ENCODE measurements at places on chromosomes 1 and 21.
A peak's percentile ranks its signal among the peaks of the same experiment; 100 is the strongest.

DNA sequence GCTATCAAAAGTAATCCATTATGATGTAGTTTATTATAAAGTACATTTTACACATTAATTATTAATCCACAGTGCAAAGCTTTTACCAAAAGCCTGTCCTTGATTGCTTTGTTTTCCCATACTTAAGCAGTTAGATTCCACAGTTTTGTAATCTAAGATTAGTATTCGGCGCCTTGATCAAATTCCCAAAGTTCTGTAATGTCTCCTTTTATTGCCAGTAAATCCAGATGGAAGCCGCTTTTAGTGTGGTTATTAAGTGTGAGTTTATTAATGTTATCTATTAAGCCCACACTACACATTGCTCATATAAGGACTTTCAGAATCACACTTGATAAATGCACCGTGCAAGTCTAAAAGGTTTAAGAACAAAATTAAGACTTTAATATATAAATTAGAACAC, 199.2 kb upstream of the PKN2 start:
- DNase-seq = no peak

DNA sequence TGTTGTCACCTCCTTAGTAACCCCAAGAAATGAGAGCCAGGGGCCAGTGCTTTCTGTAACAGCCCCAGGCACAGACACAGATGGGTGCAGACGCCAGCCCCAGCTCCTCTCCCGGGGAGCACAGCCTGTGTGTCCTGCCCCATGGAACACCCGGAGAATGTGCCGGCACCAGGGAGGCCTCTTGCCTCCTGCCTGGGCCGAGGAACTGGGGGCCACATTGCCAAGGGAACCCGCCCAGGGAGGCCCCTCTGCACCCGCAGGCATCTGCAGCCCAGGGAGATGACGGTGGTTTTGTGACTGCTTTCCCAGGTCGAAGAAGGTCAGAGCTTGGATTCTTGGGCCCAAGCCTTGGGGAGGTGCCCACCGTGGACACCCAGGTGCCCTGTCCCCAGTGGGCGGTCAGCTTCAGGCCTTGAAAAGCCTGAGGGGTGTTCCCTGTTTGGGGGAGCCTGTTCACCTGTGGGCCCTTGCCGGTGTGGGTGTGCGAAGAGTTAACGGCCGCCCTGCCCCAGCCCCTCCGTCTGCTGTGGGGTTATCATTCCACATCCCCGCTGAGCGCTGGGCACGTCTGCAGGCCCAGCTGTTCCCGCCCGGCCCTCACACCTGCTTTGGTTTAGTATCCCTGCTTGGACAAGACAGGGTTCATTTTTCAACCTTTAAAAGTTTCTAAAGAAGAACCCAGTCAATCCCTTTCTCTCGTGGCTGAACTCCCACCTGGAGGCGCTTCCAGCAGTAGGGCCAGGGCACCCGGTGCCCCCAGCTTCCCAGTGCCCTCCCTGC, 62.5 kb downstream of the MORN1 start:
- DNase-seq = no peak

GRCh38 chr1:243470502-243470901, 214.7 kb downstream of the SDCCAG8 start:
- DNase-seq = no peak

DNA sequence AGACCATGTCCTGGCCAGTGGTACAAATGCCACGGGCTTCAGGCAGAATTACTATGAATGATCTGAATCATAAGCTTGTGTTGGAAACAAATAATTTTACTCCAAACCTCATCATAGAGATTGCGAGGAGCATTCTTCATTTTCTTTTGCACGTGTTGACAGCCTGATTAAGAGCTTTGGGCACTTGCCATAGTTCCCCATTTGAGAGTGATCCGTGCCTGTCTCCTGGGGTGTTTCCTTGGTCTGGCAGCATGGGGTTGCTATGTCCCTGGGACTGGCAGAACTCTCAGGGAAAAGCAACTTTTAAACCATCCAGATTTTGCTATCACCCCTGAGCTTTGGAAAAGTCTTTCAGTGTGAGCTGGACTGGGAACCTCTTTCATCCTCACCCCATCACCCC, 54.3 kb upstream of the KCNJ6 start:
- DNase-seq = no peak

DNA sequence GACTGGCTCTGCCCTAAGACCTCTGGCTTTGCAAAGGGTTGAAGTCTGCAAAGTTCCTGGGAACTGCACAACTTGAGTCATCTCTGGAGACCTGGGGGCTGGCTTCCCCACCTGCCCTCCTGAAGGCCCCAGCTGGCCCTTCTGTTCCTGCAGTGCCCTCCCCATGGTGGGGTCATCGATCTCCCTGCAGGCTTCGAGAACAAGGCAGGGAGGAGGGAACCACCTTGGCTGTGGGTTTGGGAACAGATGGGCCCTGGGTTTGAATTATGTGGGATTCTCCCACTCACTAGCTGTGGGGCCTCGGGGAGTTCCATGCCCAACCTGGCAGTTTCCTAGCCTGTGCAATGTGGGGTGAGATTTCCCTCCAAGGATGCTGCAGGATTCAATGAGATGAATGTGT, 310.2 kb downstream of the PTPRU start:
- no peak for DNase-seq

GRCh38 chr1:154478639-154479038, 23.4 kb upstream of the TDRD10 start:
- DNase-seq = no peak

- peak; percentile 30 for DNase-seq
Measured at GRCh38 chr1:7317888-7318287, 453.2 kb upstream of the VAMP3 start.

GRCh38 chr1:201955729-201956143, 433 bp downstream of the TIMM17A start:
- no peak for DNase-seq

DNA sequence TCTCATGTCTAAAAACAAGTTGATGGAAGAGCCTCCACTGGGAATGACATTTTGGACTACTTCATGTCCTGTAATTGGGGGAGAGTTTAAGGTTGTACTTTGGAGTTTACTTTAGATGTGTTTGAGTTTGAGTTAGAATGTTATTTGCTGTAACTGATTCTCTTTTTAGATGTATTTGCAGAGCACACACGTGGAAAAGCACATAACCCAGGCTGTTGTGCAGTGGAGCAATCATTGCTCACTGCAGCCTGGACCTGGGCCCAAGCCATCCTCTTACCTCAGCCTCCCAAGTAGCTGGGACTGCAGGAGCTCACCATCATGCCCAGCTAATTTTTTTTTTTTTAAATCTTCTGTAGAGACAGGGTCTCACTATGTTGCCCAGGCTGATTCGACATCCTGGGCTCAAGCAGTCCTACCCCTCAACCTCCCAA, 36.7 kb upstream of the SH3D21 start:
- no peak for DNase-seq

GRCh38 chr1:38560457-38560856, 299.1 kb downstream of the RRAGC start:
- DNase-seq = no peak

DNA sequence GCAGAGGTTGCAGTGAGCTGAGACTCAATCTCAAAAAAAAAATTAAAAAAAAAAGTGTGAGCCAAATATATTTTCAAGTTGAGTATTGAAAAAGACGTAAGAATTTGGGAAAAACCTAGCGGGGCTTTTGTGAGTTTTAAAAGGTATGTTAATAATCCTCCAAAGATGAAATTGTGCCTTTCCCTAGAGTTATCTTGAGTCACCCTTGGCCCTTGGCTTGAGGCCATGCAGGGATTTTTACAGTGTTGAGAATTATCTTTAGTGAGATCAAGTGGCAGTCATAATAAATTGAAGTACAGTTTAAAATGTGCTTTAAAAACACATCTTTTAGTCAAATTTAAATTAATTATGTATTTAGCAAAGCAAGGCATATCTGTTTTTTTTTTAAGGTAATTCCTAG, 32.7 kb downstream of the PPP2R5A start:
- DNase-seq = no peak

DNA sequence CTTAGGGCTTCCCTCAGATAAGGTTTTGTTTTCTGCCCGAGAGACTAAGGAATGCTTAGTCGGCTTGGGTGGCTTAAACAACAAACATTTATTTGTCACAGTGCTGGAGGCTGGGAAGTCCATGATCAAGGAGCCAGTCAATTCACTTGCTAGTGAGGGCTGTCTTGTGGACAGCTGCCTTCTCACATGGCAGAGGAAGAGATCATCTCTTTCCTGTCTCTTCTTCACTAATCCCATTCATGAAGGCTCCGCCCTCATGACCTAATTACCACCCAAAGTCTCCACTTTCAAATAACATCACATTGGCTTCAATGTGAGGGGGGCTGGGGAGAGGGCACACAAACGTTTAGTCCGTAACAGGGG, 50.5 kb upstream of the IL12RB2 start:
- no peak for DNase-seq

DNA sequence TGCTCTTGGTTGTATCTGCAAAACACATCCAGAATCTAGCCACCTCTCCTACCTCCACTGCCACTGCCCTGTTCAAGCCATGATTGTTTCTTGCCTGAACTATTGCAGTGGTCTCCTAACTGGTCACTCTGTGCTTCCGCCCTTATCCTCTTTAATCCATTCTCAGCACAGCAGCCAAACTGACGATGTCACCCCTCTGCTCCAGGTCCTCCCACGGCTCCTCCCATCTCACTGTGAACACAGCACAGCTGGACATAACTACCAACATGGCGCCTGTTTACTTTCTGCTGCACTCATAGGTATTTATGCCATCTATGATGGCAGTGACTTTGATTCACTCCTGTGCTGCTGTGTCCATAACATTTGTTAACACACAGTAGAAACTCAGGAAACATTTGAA, 406.7 kb downstream of the DISC1 start:
- DNase-seq = no peak

DNA sequence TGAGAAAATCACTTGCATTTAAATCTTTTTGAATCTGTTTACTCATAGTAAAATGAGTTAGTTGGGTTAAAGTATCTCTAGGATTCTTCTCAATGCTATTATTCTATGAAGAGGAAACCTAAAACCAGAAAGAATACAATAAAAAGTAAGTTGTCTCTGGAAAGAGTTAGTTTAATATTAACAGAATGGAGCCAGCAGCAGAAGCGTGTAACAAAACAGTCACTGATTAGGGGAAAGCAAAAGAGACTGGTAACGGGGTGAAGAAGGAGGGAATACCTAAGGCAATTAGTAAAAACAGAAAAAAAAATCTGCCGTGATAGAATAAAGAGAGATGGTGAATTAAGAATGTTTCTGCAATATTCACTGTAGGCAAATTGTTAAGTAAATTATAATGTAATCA, 60.0 kb downstream of the NRDC start:
- DNase-seq = no peak

- DNase-seq = no peak
Measured at GRCh38 chr1:229803626-229804217, 177.7 kb downstream of the URB2 start.

DNA sequence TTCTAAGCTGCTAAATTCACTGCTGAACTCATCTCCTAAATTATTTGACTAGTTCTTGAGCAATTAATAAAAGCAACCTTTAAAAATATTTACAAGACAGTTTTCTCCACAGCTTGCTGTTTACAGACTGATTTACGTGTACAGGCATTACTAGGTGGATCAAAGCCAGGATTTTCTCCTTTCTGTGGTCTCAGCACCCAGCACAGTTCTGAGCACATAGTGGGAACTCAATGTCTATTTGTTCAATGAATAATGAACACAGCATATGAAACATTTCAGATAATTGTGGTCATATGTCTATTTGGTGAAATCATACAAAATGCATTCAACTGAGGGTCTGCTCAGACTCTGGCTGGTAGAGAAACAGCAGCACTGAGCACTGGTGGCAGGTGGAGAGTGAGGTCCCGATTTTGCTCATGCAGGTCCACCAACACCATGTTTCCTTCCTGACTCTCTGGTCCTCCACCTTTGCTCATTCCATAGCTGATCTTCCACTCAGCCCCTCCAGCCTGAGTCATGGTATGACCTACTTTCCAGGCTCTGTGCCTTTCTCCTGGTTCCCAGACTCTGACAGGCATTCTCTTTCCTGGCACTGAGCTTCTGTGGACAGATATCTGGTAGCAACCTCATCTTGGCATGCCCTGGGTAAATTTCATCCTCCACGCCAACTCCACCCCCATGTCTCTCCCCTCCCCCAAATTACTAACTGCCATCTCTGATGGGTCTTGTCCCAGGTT, 311.3 kb downstream of the TGFB2 start:
- no peak for DNase-seq

DNA sequence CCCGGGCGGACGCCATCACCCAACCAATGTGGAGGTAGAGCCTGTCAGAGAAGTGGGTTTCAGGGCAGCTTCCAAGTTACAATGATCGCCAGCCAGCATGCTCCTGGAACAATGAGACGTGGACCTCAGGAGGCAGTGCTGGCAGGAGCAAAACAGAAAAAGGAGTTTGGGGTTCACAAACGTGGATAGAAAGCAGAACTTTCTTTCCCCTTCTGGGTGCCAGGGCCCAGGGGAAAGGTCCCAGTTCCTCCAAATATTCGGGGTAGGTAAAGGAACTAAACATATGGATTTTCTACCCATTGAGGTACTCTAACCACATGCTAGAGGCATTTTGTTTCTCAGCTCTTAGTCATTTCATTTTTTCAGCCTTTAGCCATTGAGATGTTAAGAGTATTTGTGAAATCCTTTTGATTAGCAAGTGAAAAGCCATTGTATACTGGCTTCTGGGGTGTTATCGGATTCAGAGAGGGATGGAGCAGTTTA, 488.4 kb upstream of the ADGRL2 start:
- DNase-seq = no peak

DNA sequence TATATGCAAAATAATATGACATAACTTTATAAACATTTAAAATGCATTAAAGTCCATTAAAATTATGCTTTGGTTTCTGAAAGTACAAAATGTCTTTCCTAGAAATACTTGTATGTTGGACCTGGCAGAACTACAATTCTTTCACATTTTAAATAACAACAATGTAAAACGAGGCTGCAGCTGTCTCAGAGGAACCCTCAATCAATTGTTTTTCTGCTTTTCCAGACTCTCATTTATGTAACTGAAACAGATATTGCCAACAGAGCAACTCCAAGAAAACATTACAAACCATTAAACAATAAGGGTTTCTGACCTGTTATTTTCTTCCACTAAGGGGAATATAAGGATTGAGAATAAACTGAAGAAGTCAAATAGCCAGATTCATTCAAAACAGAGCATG, 1193.4 kb downstream of the NCAM2 start:
- DNase-seq = no peak

DNA sequence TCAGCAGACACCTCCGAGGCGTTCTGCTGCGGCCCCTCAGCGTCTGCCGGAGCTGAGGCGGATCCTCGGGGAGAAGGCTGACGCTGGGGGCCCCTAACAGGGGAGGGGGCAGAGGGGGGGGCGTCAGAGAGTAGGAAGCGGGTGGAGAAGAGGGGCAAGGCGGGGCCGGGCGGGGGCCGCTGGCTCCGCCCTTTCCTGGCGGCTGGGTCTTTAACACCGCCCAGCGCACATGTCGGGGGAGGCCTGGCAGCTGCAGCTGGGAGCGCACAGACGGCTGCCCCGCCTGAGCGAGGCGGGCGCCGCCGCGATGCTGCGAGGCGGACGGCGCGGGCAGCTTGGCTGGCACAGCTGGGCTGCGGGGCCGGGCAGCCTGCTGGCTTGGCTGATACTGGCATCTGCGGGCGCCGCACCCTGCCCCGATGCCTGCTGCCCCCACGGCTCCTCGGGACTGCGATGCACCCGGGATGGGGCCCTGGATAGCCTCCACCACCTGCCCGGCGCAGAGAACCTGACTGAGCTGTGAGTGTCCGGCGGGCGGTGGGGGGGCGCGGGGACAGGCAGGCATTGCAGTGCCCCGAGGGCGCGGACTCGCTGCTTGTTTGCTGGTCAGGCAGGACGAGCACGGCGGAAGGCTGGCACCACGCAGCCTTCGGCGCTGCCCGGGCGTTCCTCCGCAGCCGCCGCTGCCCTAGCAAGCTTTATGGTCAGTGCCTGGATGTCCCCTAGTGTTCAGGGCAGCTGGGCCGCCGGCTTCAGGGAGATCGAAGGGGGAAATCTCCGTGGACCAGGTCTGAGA, at the start of gene NTRK1:
NTRK1 (plus strand) TSS at position 238 of the 796 bp plus-strand sequence; CDS start at position 308, 70 bp downstream.
- peak; percentile 55 for DNase-seq

Data from posterior cingulate gyrus (tissue), 11 donors.